ENCODE measurements at places on chromosomes 4 and X. TPM values are rescaled to one million over a fixed set of nuclear protein-coding genes. Genes with fewer than 3 reads are reported as not detected.

CXXC4 gene
- total RNA-seq = under 0.01 TPM

- DNase-seq = no peak
Measured at GRCh38 chr4:95087657-95088455, 330.1 kb downstream of the BMPR1B start.

- no peak for DNase-seq
Measured at GRCh38 chrX:13754765-13755164, 20.2 kb downstream of the OFD1 start.

DNA sequence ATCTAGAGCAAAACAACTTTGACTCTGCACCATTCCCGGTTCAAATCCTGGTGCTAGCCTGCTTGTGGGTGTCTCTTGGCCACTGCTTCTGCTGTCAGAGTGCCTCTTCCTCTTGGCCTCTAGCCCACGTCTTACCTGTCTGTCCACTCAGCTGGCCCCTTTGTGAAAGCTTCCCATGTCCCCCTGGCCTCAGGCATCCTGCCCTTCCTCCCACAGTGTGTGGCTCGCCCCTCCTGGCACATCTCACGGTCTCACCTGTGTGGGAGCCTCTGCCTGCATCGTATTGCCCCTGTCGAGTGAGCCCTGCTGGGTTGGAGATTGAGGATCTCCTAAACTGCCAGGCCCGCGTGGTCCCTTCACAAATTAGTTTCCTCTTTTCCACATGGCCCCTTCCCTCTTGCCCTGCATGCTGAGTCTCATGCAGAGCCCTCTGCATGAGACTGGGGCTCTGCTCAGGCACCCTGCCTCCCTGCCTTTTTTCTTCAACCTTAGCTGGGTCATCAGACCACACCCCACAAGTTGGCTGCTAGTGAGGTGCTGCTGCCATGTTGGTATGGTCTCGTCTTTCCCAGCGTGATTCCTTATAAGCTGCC is 53.7 kb upstream of the TADA2B start:
- no peak for DNase-seq

DNA sequence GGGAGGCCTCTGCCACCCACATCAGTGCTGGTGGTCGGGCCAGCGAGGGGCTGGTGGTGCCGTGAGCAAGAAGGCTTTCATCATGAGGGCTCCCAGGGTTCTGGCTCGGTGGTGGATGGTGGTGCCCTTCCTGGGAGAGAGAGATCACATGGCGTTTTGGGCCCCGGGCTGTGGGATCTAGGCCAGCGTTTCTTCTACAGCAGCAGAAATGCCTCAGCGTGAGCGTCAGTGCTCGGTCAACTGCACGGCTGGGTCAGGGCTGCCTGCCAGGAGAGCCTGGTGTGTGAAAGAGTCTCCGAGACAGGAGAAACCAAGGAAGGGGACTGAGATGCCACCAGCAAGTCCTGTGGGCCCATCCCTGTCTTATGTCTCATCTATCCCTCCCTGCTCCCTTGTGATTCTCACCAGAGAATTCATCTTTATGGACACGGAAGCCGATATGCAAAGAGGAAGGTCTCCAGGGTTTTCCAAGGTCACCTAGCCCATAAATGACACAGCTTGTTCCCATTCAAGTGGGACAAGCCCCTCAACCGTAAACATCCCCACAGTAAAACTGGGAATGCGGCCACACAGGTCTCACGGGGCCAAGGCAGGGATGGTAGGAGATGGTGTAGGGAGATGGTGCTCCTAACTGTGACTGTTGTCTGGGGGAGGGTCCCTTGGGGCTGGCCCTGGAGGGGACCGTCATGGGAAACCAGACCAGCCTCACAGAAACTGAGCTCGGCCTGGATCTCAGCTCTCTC is 99.2 kb downstream of the SORCS2 start:
- no peak for DNase-seq

- no peak for DNase-seq
Measured at GRCh38 chr4:158710814-158711213, 12.4 kb downstream of the PPID start.

- DNase-seq = peak; percentile 48
Measured at GRCh38 chr4:150960818-150961217, 54.3 kb downstream of the LRBA start.

- DNase-seq = no peak
Measured at GRCh38 chrX:21962361-21962760, 21.9 kb downstream of the SMS start.

GRCh38 chr4:23788460-23788859 is 101.4 kb downstream of the PPARGC1A start:
- peak; percentile 4 for DNase-seq

- DNase-seq = no peak
Measured at GRCh38 chrX:121641560-121641959, 594.1 kb downstream of the GLUD2 start.

Data from dermis microvascular lymphatic vessel endothelial cell (primary cell).